ENCODE measurements at places on chromosomes 16 and 17.

- no peak for DNase-seq
These were observed 10.2 kb downstream of the CYTH1 start for GRCh38 chr17:78771758-78772382.

DNA sequence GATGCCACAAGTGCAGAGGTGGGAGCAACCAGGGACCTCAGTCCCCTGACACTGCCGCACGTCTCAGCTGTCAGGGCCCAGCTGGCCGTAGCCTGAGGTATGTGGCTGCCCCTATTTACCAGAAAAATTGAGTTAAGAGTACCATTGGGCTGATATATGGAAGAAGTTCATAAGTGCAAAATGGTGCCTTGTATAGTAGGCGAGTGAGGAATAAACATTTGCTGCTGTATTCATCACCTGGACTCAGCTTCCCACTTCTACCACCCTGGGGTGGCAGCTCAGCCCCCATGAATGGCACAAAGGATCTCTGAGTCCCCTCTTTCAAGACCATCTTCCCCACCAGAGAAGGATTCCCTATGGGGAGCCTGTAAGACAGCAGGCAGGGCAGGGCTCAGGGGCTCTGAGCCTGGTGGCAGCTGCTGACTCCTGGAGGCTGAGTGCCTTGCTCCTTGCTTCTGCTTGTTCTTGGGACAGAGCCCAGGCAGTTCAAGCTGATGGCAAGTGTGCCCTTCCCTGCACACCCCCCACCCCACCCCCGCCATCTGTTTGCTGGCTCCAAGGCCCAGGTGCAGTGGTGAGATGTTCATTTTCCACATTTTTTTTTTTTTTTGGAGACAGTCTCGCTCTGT lies 29.0 kb downstream of the TRPV2 start:
- no peak for DNase-seq

- no peak for DNase-seq
These were observed 1.1 kb upstream of the MEAK7 start for GRCh38 chr16:84505249-84506187.

GRCh38 chr17:46986366-46986765 lies 7.3 kb upstream of the RPRML start:
- DNase-seq = no peak

DNA sequence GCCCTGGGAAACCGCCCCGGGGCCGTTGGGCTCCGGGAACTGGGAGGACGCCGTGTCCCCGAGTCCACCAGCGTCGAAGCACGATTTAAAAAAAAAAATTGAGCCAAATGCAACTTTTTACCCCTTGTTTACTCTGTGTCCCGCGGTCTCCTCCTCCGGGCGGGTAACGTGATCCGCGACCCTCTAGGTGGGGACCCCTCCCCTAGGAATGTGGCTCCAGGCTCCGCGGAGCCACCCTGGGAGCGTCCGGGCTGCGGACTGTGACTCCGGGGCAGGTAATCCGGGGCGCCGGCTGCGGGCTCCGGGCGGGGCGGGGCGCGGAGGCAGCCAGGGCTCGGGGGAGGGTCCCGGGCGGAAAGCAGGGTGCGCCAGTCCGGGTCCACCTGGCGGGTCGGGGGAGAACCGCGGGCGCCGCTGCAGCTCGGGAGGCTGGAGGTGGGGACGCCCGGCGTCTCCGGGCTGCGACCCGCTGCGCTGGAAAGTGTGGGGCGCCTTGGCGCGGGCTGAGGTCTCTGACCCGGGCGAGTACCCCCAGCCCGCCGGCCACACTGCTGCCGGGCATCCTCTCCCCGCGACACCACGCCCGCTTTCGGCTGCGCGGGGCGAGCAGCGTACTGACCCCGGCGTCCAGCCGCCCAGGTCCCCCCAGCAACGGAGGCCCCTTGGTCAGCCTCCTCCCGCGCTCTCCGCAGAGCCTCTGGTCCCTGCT lies 852 bp upstream of the HELZ start:
- no peak for DNase-seq

DNA sequence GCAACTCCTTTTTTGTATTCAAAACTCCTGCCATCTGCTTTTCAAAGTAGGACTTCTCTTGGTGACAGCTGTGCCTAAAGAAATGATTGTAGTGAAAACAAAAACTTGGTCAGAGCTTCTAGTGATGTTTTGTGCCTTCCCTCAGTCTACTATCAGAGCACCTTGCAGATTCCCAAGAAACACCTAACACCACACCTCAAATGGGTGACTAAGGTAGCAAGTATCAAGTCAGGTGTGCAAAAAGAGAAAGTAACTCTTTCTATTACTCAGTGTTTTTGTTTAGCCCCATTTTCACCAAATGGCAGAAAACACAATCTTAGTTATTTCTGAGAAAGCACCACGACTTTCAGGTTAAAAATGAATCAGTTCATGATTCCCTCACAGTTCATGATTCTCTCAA lies 2.0 kb upstream of the PMFBP1 start:
- DNase-seq = no peak
